A172 (cell line): ENCODE measurements at places on chromosomes 11 and 22. TPM values are rescaled to one million over a fixed set of nuclear protein-coding genes. Genes with fewer than 3 reads are reported as not detected.

The TNNT3 gene
- total RNA-seq = 0.46 TPM in 1 of 2 replicates, not detected in the other

The NPTXR gene
- total RNA-seq = 1.9 and 2.7 TPM in 2 replicates

The GTSE1 gene
- 13.7 and 14.4 TPM in 2 replicates for total RNA-seq

The CNGA4 gene
- 0.17 TPM in 1 of 2 replicates, not detected in the other for total RNA-seq
